ENCODE measurements at places on chromosomes 6 and 20.

DNA sequence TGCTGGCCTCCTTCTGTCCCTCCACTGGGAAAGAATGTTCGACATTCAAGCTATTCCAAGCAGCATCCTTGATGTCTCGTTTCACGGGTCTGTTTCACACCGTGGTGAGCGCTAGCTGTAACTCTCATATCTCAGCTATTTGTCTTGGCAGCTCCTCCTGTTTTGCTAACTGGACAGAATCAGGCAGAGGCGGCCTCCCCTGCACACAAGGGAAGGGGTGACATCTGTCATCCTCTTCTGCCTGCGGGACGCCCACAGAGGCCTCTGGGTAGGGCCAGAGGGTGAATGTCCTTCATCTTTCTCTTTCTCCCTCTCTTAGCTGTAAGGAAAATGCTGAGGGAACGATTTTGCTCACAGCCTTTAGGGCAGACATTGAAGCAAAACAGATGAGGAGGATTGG, 232.8 kb upstream of the GMDS start:
- DNase-seq = no peak

GRCh38 chr20:25592135-25592852, 7.0 kb upstream of the NINL start:
- DNase-seq = no peak

- DNase-seq = no peak
These were observed 34.8 kb upstream of the FILIP1 start for GRCh38 chr6:75528423-75528822.

DNA sequence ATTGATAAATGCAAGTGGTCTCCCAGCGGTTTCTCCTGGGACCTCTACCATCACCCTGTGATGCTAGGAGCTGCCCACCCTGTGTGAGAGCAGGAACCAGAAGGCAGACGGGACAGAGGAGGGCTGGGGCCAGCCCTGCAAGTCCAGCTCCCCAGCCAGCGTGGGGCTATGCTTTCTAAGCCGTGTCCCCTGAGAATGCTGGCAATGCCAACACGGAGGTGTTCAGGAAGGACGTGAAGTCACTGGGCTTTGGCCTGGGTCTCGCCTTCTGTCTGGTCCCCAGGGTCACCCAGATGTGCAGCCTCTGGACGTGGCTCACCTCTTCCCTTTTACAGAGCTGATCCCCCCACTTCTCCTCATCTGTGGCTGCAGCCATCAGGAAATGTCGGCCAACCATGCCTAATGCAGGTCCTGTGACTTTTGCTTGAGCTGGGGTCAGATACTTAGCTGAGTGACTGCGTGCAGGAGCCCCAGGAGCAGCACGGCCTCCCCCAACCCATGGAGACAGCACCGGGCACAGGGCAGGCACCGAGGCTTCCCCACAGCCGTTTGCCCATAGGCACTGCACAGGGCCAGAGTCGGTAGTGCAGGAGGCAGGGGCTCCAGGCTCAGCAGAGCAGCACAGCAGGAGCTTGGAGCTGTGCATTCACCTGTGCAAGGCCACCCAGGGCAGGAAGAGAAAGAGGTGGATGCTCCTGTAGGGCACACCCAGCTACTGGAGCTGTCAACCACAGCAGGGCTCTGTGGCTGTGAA, 66.2 kb downstream of the GNAS-AS1 start:
- DNase-seq = no peak

DNA sequence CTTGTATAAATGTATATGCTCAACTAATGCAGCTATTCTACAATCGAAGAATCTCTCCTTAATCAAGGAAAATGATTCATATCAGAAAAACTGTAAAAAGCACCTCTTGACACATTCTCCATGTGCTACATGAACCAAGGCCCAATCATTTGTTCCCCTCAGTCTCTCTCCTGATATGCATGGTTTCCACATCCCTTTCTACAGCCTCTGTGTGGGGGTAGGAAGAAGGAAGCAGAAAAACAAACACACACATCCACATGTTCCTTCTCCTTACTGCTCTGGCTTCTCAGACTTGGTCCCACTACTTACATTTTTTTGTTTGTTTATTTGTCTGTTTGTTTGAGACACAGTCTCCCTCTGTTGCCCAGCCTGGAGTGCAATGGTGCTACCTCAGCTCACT, 510.5 kb downstream of the PRKN start:
- DNase-seq = no peak

DNA sequence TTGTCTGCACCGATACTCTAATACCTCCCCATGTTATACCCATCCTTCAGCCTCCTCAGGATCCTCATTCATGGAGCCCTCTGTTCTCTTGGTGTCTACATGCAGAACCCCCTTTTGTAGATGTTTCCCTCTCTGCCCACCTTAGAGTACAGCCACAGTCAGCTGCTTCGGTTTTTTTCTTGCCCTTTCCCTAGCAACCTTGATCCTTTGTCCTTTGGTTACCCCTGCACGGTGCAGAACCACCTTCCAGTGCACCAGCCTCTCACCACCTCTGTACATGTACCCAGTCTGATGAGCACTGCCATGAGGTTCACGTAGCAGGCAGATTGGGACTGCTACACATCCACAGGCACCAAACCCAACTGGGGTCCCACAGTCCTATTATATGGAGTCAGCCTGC, 7.3 kb downstream of the VPS16 start:
- no peak for DNase-seq

DNA sequence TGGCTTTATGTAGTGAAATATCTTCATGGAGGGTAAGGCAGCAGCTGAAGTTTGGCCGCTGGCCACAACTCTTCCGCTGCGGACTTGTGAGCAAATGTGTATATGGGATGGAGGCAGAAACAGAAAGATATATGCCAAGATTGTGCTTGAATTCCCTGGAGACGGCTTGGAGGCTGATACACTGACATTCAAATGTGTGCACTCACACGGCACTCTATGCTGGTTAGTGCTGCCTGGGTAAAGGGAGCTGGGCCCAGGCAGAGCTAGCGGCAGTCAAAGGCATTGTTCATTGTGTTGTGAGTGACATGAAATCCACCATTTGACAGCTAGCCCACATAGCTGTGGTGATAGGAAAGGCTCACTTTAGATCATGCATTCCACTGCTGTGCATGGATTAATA, 202.7 kb downstream of the CLIC5 start:
- DNase-seq = no peak

DNA sequence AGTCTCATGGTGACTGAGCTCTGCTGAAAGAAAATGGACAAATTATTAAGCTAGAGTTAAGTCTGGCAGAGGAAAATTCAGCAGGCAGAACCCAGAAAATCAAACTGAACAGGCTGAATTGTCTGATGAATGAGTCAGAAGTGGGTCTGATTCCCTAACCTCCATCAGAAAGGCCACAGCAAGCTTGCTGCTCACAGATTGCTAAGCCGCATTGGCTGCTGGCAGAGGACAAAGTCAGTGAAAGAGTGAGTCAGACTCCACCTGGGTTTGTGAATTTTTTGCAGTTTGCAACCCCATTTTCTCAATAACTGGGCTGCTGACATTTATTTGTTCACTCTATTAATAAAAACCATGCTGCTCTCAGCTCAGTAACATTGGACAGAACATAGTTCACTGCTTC, 191.3 kb downstream of the EPM2A start:
- DNase-seq = no peak

DNA sequence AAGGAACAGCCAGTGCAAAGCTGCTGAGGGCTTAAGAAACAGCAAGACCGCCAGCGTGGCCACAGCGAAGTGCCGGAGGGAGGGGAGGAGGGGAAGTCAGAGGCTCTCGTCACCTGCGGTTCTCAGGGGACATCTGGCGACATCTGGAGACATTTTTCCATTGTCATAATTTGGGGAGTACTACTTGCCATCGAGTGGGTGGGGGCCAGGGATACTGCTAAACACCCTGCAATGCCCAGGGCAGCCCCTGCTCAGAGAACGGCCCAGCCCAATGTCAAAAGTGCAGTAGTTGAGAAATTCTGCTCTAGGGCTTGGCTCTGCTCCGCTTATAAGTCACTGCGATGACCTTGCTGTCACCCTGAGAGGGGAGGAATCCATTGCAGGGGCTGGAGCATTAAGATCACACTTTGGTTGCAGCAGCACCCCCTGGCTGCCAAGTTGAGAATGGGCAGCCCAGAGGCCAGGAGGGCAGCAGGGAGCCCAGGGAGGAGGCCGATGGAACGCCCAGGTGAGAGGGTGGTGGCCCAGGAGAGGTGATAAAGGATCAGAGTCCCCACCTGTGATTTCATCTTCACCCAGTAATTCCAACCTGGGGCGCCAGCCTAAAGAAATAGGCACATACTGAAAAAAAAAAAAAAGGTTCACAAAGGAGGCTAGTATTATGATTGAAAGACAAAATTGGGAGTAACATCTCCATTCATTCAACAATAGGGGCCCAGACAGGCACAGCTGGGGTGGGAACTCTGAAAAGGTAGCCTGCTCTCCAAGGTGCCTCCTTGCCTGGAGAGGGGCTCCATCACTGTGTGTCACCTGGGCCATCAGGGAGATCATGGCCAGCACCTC, 218.2 kb downstream of the BMP7 start:
- no peak for DNase-seq

DNA sequence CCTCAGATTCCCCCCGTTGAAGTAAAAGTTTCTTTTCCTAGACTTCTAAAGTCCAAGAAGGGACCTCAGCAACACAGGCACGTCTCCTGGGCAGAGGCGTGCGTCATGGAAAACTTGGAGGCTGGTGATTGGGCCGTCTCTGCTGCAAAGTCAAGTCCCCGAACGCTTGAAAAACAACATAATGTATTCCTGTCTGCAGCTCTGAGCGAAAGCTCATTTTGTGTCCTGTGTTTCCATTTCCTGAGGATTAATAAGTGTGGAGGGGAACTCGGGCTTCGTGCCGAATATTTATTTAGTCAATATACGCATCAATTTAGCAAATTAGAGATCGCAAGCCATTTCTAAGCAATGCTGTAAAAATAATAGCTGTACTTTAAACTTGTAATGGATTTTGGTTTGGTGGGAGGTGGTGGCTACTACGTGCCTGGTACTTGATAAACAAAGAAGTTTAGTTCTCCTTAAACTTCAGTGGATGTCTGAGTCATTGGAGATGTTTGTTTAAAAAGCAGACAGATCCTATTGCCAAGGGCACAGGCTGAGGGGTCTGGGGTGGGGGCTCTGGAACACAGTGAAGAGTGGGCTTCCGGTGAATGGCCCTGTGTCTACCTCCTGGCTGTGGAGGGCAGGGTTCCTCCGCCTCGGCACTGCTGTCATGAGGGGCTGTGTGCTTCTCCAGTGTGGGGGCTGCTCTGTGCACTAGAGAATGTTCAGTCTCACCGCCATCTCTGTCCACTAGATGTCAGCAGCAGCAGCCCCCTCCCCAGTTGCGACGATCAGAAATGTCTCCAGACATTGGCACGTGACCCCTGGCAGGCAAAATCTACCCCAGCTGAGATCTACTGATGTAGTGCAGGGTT, 21.8 kb downstream of the PCK1 start:
- DNase-seq = no peak

Measured in activated naive CD8-positive, alpha-beta T cell treated with anti-CD3 and anti-CD28 coated beads, Interleukin-2, amount 10 ng/mL, durations not matched to agents 7 days and 5 days (primary cell).